ENCODE measurements at places on chromosomes 3 and 15.
A peak's percentile ranks its signal among the peaks of the same experiment; 100 is the strongest.

DNA sequence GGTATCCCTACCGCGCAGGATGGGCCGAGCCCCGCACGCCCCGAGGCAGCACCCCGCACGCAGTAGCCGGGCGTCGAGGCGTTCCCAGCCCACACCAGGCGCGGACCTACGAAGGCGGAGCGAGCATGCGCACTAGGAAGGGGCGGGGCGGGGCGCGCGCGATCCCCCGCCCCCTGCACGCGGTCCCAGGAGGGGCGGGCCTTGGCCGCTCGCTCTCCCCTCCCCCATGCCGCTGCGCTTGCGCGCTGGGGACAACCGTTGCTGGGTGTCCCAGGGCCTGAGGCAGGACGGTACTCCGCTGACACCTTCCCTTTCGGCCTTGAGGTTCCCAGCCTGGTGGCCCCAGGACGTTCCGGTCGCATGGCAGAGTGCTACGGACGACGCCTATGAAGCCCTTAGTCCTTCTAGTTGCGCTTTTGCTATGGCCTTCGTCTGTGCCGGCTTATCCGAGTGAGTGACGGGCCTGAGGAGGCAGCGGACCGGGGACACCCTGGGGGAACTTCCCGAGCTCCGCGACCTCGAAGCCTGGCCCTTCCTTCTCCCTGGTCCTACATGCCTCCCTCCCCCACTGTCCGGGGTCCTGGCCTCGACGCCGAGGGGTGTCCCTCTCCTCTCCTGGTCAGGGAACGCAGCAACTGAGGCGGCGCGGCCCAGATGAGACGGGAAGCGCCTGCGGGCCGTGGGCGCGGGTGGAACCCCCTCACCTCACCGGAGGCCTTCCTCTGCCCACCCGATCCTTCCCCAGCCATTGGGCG is at the start of gene SPESP1:
TSS of gene SPESP1 (plus strand) at position 258 of the 755 bp plus-strand sequence. CDS start at position 387, 129 bp downstream.
- DNase-seq = no peak

DNA sequence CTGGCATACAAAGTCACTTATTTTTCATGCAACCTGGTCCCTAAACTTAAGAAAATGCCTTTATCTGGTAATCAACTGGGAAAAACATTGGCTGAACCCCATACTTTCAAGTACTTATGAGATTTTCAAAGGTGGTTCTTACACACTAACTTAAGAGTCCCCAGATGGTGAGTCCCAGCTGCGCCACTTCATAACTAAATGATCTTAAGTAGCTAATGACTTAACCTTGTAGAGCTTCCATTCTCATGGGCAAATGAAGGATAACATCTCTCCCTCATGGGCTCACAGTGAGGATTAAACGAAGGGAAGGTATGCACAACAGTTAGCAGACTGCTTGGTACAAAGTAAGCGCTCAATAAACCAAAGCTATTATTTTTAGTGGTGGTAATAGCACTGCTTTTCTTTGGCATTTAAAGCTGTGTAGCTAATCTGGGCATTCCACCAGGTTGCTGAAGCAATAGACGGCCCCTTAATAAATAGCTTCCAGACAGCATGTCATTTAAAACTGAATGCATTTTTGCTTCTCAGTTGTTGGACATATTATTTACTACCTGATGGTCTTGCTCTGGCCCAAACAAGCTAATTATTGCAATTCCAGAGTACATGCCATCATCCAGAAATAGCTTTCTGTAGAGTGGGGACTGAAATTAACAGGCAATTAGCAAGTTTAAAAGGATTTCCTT is 55.4 kb downstream of the LIPC start:
- DNase-seq = peak; percentile 64

DNA sequence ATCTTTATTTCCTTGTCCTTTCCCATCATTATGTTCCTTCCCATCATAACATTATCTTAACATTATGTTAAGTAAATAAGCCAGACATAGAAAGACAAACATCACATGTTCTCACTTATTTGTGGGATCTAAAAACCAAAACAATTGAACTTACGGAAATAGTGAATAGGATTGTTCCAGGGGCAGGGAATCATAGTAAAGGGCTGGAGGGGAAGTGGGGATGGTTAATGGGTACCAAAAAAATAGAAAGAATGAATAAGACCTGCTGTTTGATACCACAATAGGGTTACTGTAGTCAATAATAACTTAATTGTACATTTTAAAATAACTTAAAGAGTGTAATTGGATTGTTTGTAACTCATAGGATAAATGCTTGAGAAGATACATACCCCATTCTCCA is 36.7 kb upstream of the MBNL1 start:
- no peak for DNase-seq

- no peak for DNase-seq
These were observed 12.7 kb downstream of the COL6A6 start for GRCh38 chr3:130529486-130530215.

GRCh38 chr3:76561494-76562236 is 478.2 kb upstream of the ROBO2 start:
- DNase-seq = no peak

GRCh38 chr3:21310161-21310560 is 440.8 kb downstream of the ZNF385D start:
- no peak for DNase-seq

DNA sequence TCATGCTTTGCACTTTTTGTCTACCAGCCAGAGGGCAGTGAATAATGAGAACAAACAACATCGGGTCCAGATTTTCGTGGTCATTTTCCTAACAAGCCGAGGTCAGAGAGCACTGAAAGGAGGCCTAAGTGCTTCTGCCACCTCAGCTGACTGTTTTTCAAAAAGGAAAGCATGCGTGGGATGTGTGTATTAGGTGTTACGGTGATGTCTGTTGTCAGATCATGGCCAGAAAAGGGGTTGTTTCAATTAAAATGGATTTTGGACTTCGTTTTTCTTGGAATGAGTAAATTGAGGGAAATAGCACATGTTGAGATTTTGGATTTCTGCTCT is 99.5 kb downstream of the APBA2 start:
- no peak for DNase-seq
